ENCODE measurements at places on chromosomes 3 and 15.

DNA sequence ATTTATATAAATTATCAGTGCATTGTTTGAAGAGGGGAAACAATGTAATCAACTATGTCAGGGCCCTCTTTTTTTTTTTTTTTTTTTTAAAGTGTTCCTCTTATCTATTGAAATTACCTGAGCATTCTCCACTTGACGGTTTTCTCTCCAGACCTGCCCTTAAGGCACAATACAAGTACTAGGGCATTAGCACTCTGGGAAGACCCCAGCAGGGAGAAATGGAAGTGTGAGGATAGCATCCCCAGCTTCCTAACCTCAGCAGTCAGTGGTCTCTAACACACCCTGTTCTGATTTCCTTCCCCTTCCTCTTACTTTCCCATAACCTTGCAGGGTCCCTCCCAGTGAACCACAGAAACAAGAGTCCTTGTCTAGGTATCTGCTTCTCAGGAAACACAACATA, 458.3 kb upstream of the ARL6 start:
- DNase-seq = no peak

DNA sequence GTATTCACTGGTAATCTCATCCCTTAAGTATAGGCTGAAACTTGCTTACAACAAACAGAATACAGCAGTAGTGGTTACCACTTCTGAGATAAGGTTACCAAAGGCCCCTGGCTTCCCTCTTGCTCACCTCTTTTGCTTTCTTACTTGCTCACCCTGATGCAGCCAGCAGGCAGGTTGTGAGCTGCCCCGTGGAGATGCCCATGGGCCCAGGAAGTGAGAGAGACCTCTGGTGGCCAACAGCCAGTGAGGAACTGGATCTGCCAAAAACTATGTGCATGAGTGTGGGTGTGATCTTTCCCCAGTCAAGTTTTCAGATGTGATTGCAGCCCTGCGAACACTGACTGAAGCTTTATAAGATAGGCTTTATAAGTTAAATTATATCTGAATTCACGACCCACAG, 48.7 kb downstream of the NMNAT3 start:
- DNase-seq = no peak

- DNase-seq = no peak
Measured at GRCh38 chr15:99385865-99386264, 134.6 kb downstream of the LRRC28 start.

DNA sequence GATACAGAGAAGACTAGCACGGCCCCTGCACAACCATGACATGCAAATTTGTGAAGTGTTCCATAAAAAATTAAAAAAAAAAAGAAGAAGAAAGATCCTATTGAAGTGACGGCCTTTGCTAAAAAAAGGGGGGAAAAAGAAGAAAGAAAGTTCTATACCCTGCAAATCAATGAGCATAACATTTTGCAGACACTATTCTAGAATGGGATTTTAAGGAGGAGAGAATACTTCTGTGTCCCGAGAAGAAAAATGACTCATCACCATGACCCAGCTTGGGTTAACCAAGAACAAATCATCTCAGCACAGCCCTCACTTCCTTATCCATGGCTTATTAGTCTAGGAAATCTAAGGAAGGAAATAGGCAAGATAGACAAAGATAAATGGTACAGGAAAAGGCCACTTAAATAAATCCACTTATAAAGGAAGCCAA, 7.4 kb upstream of the SH3BP5 start:
- DNase-seq = no peak

DNA sequence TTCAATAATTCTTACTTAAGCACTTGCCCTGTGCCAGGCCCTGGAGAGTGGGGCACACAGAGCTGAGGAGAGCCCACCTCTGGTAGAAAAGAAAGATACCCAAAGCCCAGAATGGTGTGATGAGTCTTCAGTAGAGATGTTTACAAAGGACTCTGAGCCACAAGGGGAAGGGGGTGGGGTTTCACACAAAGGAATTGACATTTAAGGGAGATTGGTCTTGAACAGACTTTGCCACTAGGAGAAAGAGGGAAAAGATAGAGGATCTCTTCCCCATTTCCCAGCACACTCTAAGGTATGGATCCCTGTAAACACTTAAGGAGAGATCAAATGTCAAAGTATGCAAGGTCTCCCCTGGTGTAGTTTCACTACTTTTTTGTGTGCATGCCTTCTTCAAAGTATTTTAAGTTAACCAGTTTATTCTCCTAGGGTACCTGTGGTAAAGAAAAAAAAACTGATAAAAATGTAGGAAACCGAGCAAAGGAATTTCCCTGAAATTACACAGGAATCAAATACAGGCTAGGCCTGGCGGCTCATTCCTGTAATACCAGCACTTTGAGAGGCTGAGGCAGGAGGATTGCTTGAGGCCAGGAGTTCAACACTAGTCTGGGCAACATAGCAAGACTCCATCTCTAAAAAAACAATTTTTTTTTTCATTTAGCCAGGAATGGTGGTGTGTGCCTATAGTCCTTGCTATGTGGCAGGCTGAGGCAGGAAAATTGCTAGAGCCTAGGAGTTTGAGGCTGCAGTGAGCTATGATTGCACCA, 117.6 kb upstream of the SKOR1 start:
- no peak for DNase-seq

DNA sequence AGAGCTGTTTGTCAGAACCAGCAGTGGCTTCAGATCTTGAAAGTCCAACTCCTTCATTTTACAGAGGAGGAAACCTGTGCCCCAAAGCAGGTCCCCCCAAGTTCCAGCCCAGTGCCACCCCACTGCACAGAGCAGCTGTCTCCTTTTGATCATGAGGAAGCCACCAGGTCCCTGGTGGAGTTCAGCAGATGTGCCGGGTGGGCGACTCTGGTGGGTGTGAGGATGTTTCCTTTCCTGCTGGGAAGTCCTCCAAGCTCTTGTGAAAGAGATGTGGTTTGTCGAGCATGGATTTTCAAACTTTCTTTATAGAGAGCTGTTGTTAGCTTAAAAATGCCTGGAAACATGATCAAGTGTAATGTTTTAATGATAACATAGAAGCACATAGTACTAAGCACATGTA, 52.0 kb downstream of the SMAD3 start:
- DNase-seq = no peak

DNA sequence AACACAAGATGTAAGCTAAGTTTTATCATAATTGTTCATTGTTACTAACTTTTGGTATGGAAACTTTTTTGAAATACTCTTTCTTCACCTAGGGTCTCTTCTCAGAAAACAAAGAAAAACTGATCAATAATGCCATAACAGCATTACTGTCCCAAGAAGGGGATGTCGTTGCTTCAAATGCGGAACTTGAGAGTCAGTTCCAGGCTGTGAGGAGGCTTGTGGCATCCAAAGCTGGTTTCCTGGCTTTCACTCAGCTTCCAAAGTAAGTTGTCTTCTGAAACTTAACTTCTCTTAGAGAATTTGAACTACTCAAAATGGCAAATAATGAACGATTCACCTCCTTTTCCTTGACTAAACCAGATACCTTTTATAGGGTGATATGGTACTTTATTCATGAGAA, 39.3 kb downstream of the DNAJC13 start:
- DNase-seq = no peak

DNA sequence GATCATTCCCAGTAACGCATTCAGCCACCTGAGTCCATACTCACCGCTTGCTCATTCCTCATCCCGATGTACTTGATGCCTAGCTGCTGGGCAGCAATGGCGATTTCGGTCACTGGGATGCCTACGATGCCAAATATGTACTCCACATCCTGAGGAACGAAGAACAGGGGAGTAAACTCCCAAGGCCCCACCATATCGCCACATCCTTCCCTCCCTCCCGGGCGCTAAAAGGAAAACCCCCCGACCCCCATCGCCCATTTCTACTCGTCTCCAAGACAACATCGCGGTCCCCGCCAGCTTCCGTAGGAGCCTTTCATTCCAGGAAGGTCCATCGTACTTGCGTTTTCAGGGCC, 347 bp downstream of the HACL1 start:
- no peak for DNase-seq

GRCh38 chr3:26428992-26429391, 193.6 kb upstream of the LRRC3B start:
- DNase-seq = no peak

- no peak for DNase-seq
Measured at GRCh38 chr3:8052659-8053058, 449.0 kb upstream of the LMCD1 start.

DNA sequence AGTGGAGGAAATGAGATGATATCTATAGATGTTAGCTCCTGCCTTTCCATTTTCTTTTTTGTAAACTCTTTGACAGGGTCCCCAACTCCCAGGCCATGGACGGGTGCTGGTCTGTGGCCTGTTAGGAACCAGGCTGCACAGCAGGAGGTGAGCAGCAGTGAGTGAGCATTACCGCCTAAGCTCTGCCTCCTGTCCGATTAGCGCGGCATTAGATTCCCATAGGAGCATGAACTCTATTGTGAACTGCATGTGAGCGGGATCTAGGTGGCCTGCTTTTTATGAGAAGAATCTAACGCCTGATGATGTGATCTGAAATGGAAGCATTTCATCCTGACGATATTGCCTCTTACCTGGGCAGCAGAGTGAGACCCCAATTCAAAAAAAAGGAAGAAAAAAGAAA, 56.8 kb upstream of the CHD2 start:
- no peak for DNase-seq

- no peak for DNase-seq
Measured at GRCh38 chr3:55177749-55178148, 249.9 kb upstream of the LRTM1 start.

DNA sequence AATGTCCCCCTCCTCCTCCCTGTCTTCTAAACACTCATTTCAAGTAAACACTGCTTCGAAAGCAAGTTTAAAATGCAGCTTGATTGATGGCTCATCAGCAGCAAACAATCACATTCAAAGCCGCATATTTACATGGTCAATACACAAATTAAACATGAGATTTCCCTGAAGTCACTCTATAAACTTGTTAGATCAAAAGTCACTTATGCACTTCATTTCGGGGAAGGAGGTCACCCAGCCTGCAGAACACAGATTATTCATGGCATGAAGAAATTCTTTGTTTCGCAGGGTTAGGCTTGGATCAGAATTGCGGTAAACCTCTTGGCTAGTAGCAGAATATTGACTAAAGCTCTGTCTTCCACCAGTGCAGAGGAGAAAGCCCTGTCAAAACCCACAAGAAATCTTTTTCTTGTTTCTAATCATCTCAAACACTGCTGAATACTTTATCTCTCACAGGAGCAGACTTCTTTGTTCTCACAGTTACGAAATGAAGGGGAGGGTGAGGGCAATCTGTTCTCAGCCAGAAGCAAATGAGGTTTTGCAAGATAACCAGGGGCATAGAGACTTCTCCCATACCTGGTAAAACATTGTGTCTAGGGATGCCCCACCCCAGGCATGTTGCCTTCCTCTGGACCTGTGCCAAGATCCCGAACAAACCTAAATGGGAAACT, 133.3 kb upstream of the CHL1 start:
- no peak for DNase-seq
